Foreskin melanocyte (primary cell): ENCODE measurements at places on chromosomes 6 and 20.

DNA sequence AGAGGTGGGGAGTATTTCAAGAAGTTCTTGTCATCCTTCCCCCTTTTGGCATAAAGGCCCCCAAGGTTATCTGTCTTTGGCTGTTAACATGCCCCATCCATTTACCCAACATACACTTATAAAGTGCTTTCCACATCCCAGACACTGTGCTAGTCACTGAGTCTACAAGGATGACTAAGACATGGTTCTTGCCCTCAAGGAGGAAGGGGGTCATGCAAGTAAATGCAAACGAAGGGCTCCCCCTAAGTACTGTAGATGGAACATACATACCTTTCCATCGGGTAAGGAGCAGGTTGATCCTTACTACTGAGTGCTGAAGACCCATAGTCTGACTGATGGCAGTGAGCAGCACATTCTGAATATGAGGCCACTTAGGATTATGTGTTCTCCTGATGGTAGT lies 38.3 kb downstream of the HECA start:
- DNase-seq: no peak

GRCh38 chr6:31652925-31653724 lies 664 bp upstream of the BAG6 start:
- no peak for DNase-seq

DNA sequence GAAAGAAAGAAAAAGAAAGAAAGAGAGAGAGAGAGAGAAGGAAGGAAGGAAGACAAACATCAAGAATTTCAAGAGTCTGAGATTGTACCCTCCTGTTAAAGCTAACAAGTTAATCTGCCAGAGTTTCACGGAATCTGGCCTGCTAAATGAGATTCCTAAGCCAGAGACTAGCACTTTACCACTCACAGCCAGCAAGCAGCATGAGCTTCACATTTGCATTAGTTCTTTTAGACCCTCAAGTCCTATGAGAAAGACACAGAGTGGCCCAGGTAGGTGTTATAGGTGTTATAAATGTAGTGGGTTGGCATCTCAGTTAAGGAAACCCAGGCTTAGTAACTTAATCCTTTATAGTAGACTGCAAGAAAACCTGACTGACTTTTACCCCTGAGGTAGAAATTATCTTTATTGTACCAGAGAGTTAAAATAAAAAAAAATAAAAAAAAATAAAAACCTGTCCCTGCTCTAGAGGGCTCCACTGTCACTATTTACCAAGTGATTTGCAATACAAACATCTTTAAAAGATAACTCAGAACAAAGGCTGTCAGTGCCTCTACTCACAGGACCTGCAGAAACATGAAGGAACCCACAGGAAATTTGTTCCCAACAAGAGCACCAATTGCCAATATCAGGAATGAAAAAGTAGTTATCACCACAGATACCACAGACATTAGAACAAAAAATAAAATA lies 9.7 kb upstream of the IBTK start:
- no peak for DNase-seq

DNA sequence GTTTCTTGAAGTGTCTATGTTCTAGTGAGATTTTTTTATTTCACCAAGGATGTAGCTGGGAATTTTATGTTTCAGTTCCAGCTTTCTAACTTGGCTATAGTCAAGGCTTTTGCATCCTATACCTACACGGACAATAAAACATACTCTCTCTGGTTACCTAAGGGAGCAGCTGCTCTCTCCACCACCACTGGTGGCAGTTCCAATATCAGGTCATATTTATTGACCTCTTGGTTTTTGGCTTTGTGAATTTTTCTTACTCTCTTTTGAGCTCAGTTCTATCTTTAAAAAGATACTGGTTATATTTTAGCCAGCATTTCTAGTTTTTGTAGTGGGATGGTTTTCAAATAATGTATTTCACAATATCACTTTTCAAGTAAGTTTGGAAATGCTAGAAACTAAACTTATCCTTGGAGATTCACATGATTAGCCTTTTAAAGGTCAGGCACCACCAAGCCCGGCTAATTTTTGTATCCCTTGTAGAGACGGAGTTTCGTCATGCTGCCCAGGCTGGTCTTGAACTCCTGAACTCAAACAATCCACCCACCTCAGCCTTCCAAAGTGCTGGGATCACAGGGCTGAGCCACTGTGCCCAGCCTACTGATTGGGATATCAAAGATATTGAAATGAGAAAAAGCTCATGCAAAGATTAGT lies 34.7 kb upstream of the HAO1 start:
- DNase-seq: no peak

DNA sequence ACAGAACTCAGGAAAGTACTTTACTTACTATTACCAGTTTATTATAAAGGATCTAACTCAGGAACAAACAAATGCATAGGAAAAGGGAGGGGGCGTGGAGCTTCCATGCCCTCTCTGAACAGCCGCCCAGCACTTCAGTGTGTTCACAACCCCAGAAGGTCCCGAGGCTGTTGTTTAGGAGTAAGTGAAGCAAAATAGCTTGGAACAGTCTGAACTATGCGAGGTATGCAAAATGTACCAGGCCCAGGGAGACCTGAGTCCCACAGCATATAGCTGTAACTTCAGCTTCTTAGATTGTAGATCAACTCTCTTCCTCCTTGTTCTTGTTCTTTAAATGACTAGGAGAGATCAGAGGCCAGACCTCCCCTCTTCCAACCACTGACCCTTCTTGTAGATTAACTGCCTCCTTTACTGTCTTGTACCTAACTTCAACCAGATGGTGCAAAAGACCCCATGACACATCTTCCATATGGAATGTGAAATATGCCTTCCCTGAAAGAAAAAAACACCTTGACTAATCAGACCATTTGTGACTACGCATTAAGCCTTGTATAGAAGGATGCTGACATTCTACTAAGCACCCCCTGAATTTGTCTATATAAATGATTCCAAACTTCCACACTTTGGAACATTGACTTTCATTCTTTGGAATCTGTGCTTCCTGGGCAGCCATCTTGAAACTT lies 98.8 kb upstream of the SNX9 start:
- no peak for DNase-seq

GRCh38 chr20:9413001-9413400 lies 101.4 kb upstream of the LAMP5 start:
- no peak for DNase-seq

DNA sequence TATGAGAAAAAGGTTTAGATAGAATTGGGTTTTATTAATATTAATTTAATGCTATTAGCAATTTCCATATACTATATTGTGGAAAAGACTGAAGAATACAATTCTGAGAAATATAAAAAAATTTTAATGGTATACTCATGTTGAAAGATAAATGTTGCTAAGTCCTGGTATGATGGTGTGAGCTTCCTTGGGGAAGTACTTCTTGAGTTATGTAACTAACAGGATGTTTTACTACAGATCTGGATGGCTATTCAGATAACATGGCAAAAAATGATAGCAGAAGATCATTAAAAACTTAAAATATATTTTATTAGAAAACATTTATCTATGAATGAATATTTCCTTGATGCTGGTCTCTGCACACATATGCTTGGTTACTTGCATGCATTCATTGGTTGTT lies 23.5 kb upstream of the CALHM6 start:
- DNase-seq: no peak

- DNase-seq: no peak
Measured at GRCh38 chr20:44516491-44516890, 5.4 kb downstream of the SERINC3 start.

DNA sequence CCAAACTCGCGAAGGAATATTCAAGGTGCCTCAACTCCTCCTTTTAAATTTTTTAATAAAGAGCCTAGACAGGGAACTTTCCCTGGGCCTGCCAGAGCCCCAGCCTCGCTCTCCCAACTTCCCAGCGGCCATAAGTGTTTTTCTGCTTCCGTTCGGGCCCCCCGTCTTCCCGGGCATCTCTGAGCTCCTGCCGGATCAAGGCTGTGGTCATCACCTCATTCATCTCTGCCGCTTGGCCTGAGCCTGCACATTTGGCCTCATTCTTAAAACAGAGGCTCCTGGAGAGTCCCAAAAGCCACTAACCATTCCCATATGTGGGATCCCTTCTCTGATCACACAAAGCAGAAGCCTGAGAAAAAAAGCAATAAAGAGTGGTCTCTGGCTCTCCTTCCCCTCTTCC lies 969.1 kb upstream of the DEFB115 start:
- no peak for DNase-seq

DNA sequence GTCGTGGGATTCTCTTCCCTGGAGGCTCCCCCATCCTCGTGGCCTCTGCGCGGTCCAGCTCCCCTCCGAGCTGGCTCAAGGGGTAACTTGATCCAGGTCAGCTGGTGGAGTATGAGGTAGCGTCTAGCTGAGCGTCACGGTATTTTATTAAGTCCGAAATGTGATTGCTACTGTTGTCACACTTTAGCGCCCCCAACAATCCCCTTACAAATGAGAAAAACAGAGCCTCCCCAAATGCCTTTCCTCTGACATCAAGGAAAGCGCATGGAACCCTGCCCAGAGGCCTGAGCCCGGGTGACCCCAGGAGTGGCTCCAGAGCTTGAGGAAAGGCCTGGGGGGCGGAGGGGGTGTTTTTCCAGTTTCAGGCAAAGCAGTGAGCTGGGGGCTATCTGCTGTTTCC lies 192.4 kb downstream of the ZMYND8 start:
- no peak for DNase-seq

- no peak for DNase-seq
Measured at GRCh38 chr6:153856929-153857376, 182.1 kb upstream of the OPRM1 start.

GRCh38 chr6:158769771-158770432 lies 49.3 kb downstream of the EZR start:
- no peak for DNase-seq

GRCh38 chr6:165653196-165653595 lies 9.8 kb downstream of the PDE10A start:
- DNase-seq: no peak

DNA sequence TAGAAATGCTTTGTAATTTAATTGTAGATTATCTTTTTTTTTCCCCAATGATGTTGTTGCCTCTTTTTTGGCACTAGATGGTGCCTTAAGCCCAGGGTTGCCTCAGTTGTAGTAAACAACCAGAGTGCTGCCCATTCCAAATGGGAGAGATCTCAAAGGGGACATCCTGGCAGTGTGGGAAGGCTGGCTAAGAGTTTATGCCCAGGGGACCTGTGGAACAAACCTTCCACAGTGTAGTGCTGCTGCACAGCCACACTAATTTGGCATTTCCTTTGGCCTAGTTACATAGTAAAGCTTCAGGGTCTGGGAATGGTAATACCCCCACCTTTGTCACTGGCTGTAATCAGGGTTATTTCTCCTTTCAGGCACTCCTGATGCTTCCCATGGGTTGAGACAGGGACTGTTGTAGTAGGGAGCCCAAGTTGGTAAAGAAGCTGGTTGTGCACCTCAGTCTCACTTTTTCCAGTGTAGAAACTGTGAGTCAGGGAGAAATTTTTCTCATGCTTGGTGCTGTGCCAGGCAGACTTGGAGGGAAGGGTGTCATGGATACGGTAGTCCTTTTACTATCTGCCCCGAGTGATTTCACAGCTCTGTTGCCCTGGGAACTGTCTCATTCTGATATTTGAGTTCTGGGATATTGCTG lies 177.8 kb upstream of the ECI2 start:
- DNase-seq: peak; percentile 87

- DNase-seq: no peak
Measured at GRCh38 chr20:55755411-55755810, 249.9 kb downstream of the CBLN4 start.

- DNase-seq: no peak
Measured at GRCh38 chr6:3159805-3160781, 2.7 kb upstream of the TUBB2A start.

DNA sequence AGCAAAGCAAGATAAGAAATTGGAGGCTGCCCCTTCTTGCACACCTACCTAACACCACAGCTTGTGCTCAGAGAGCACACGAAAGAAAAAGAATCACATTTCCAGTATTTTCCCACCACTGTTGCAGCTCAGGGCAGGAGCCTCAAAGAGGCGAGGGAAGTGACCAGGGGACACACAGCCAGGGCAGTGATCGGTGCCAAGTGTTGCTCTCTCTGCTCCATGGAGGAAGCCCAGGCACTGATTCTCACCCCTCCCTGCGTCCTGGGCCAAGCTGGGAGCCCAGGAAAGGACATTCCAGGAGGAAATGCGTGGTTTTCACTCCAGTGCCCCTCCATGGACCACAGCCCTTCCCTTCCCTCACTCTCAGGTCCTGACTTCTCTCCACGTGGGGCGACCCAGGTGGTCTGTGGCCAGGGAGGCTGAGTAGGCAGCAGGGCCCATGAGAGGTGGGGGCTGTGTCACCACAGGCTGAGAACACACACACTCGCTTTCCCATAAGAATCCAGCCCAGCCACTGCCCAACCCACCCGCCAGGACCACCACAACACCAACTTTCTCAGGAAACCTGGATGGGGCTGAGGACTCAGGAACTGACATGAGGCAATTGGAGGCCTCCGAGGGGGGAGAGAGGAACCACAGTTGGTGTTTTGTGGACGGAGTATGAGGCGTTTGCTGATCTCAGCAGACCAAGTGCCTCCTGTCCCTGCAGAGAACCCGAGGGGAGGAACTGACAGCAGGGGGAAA lies 81.7 kb upstream of the MAFB start:
- DNase-seq: no peak

DNA sequence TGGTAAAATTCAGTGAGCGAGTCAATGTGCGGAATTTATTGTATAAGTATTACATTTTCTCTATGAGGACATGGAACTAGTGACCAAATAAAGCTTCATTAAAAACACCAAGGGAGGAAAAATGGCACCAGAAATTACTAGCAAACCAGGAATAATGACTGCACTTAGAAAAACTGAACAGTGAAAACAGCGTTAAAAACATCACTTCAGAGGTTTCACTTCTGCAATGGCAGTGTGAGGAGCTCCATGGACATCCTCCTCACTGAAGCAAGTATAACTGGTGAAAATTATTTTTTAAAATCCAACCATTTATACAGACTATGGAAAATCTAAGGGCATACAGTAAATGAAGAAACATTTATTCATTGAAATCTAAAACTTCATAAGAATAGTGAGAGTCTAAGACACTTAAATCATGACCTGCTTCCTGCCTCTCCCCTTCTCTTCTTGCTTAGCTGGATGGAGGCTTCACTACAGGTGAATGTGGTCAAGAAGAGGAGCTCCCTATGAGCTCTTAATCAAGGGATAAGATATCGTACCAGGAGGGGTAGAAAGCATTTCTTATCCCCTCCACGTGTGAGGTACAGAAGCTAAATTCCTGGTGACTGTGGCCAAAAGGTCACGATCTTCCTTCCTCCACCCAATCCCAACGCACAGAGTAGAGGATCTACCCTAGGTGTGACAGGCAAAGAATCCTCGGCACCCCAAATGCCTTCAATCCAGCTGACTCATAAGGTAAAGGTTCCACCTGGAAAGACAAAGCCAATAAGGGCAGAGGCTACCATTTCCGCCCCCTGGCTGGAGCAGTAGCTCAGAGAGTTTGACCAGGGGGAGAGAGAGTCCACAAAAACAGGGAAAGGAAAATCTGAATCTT lies 12.3 kb upstream of the ASF1A start:
- no peak for DNase-seq

- no peak for DNase-seq
Measured at GRCh38 chr6:52667572-52667971, 3.3 kb upstream of the TMEM14A start.

- no peak for DNase-seq
Measured at GRCh38 chr20:63090682-63091571, 84.2 kb upstream of the BHLHE23 start.

- DNase-seq: no peak
Measured at GRCh38 chr6:150631283-150631983, 31.7 kb downstream of the PLEKHG1 start.

GRCh38 chr6:2188397-2188796 lies 57.0 kb downstream of the GMDS start:
- no peak for DNase-seq
